Endothelial cell of umbilical vein (primary cell): ENCODE measurements at places on chromosomes 3 and 15.
A peak's percentile ranks its signal among the peaks of the same experiment; 100 is the strongest.

- peak; percentile 80 for DNase-seq
- H3K27me3 ChIP-seq, result no peaks in the 10 kb centered on the region
- H3K27ac ChIP-seq, result no peak overlapping the region
- no peaks in the 10 kb centered on the region for H3K36me3 ChIP-seq
- H3K4me1 ChIP-seq, result no peaks in the 10 kb centered on the region
These were observed 25.7 kb downstream of the TMOD2 start for GRCh38 chr15:51776952-51777569.

DNA sequence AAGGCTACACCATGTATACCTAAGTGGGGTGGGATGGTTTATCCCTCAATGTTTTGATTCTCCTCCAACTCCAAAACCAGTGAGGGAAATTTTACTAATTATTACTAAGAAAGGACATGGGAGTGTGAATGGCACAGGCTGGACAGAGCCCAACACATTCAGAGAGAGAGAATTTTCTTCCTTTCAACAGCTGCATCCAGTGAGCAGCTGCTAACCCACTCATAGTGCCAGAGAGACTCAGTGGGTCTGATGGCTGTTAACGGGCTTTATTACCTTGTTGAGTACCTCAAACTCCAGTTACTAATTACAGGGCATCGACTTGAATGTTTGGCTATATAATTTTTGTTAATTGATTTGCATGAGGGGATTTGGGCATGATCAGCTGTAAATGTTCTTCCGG, 75.8 kb downstream of the RORA start:
- no peak for DNase-seq
- no peaks in the 10 kb centered on the region for H3K4me1 ChIP-seq
- peaks cover 3% of the 10 kb centered on the region for H3K27me3 ChIP-seq
- H3K4me3 ChIP-seq, result no peak overlapping the region
- no peaks in the 10 kb centered on the region for H3K36me3 ChIP-seq

DNA sequence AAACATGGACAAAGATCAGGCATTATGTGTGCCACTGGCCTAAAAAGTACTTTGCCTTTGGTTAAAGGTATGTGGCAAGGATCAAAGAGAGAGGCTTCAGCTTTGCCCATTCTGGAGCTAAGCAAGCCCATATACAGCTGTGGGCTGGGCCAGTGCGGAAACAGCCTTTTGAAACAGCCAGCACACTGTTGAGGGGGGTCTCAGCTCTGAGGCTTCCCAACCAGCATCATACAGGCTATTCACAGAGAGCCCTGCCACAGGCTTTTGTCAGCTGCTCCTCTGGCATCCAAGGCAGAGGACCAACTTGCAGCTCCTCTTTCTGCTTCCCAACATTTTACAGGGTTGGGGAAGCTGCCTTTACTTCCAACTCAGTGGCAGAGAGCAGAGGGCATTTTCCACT, 63.2 kb upstream of the FOXB1 start:
- no peaks in the 10 kb centered on the region for H3K36me3 ChIP-seq
- no peak for DNase-seq
- no peak overlapping the region for H3K4me3 ChIP-seq
- no peak overlapping the region for H3K27ac ChIP-seq

- DNase-seq, result no peak
- H3K4me3 ChIP-seq, result no peak overlapping the region
- H3K36me3 ChIP-seq, result no peaks in the 10 kb centered on the region
- peaks cover 3% of the 10 kb centered on the region for H3K27me3 ChIP-seq
- no peaks in the 10 kb centered on the region for H3K4me1 ChIP-seq
These were observed 80.3 kb upstream of the CCDC80 start for GRCh38 chr3:112721231-112721630.

DNA sequence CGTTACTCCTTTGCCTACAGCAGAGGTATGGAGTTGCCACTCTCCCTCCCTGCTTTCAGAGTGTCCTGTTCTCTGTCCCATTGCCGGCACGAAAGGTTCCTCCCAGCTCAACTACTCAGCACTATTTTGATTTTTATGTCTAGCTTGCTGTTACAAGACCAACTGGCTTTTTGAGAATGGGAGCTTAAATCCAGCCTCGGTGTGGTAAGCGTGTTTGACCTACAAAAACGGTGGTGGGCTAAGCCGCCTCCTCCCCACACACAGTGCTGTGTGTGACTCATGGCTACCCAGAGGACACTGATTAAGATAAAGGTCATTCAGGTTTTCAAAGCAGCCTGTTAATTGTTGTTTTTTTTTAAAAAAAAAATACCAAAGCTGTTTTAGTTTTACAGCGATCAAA, 64.5 kb downstream of the LRTM1 start:
- no peak overlapping the region for H3K27ac ChIP-seq
- H3K36me3 ChIP-seq, result no peaks in the 10 kb centered on the region
- H3K4me1 ChIP-seq, result no peaks in the 10 kb centered on the region
- no peak overlapping the region for H3K4me3 ChIP-seq
- DNase-seq, result no peak
